ENCODE measurements at places on chromosomes 16 and 17.
A peak's percentile ranks its signal among the peaks of the same experiment; 100 is the strongest.

DNA sequence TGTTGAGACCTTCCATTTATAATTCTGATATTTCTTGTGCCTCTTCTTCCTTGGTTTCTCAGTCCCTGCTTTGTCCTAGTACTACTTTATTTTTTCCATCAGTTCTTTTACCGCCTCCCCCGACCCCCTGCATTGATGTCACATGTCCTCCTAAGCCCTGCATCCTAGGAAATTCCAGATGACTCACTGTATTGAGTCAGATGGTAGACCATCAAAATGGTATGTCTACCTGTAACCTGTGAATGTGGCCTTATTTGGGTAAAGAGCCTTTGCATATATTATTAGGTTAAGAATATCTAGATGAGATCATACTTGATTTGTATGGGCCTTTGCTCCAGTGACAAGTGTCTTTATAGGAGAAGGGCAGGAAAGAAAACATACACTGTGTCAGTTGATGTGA lies 515.3 kb upstream of the CA10 start:
- DNase-seq: no peak

GRCh38 chr17:39754161-39754957 lies 16.6 kb downstream of the GRB7 start:
- DNase-seq: peak; percentile 92

DNA sequence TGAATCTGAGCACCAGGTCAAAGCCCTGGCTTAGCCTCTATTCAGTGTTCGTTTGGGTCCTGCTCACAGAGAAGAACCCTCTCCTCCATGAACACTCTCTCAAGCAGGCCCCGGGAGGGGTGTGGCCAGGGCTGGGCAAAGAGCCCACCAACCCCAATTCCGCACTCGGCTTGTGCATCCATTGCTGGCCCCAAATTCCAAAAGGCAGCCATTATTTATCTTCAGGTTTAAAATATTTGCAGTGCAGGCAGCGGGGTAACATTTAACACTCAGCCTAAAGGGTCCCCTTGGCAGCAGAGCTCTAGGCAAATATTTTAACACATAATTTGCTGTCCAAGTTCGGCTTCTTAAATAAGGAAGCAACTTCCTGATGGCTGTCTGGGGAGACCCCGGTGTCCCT lies 115.7 kb downstream of the ZNF423 start:
- no peak for DNase-seq

GRCh38 chr16:65365732-65366715 lies 244.2 kb upstream of the CDH11 start:
- no peak for DNase-seq

DNA sequence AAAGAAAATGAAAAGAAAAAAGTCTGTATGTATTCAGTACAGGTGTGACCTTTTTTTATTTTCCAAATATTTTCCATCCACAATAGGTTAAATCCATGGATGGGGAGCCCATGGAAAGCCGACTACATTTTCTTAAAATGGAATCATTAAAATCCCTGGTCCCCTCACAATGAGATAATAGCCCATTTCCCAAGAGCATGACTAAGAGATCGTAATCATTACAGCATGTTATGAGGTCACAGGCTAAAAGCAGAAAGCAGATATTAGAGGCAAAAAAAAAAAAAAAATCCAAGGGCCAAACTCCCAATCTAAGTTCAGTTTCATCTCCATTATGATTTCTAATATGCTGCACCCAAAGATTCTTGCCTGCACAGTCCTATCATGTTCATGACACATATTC lies 44.7 kb downstream of the CYTH1 start:
- no peak for DNase-seq

DNA sequence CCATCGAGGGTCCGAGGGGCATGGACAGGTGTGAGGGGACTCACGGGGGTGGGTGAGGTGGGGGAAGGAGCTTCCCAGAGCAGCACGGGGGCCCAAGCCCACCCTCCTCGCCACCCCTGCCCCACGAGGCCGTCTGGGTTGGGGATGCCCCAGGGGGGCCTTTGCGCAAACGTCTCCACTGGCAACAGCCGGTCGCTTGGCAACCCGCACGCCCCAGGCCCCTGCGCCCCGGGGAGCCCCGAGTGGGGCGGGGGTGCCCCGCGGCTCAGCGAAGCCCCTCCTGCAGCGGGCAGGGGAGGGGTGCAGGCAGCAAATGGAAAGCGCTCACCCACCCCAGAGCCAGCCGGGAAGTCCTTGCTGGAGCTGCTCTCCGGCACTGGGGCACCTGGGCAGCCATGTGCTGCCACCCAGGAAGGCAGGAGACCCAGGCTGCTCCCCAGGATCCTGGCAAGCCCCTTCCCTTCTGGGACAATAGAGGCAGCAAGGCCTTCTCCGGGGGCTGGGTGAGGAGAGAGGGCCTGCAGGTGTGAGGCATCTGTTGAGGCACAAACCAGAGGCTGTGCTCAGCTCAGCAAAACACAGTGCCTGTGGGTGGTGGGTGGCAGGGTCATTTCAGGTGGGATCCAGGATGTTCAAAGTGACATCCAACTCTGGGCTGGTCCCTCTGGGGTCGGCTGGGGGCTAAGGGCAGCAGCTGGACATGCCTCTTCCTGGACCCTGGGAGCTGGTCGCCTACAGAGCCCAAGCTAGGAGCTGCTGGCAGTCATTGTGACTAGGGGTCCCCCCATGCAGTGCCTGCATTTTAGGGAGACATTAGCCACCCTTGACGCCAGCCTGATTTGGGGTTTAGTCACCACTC lies 80.9 kb upstream of the CBX4 start:
- DNase-seq: no peak

- peak; percentile 13 for DNase-seq
These were observed 40.9 kb downstream of the CBFA2T3 start for GRCh38 chr16:88936008-88936555.

DNA sequence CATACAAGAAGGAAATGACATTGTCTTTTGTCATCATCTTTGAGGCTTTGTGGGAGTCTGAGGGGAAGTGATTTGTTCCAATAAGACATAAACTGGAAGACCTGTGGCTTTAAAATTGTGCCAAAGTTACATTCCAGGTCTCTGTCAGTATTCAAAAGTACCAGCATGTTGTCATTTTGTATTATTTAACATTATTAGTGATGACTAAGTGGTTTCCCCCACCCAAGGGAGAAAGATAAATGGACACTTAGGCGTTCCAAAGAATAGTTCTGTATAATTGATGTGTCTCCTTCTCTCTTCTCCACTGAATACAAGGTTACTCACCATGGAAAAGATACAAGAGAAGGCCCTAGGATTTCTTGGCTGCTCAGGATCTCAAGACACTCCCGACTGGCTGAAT lies 3.8 kb downstream of the CFAP97D1 start:
- no peak for DNase-seq

DNA sequence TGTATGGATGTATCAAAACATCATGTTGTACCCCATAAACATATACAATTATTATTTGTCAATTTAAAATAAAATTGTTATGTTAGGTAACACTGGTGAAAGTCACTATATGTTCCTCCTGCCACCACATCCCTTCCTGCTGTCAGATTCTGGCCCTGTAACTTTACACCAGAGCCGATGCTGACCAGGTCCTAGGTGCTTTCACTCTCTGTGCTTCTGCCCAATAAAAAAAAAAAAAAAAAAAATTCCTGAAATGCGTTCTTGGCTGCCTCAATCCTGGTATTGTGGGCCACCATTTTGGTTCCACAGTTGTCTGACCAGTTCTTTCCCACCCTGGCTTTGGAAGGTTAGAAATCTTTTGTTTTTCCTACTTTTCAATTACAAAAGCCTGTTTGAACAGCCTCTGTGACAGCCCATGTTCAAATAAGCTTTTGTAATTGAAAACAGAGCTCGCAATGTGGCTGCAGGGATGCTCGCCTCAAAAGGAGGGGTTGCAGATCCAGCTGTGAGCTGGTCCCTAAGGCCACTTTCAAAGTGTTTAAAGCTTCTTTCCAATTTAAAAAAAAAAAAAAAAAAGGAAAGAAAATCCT lies 831.0 kb upstream of the EEF2KMT start:
- DNase-seq: no peak

GRCh38 chr16:27258241-27258734 lies 10.3 kb downstream of the NSMCE1 start:
- no peak for DNase-seq

Data from Kasumi-1 (cell line).